ENCODE measurements at places on chromosomes 3 and 15.

GRCh38 chr3:14606669-14607339, 44.8 kb upstream of the CCDC174 start:
- DNase-seq, result no peak

DNA sequence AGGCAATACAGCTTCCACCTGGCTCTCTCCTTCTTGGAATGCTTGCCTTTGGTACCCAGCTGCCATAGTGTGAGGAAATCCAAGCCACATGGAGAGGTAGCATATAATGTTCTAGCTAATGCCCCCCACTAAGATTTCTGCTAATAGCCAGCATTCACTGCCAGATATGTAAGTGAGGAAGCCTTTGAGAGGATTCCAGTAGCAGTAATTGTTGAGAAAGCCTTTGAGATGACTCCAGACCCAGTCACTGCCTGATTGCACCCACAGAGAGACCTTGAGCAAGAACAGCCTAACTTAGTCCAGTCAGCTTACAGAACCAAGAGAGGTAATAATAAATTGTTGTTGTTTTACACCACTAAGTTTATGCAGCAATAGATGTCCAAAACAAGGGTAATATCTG, 63.1 kb downstream of the STRIT1 start:
- DNase-seq, result no peak

- no peak for DNase-seq
Observed at GRCh38 chr15:29942143-29942542, 119.9 kb upstream of the TJP1 start.

GRCh38 chr15:57516327-57517029, 75.2 kb upstream of the MYZAP start:
- DNase-seq, result no peak

DNA sequence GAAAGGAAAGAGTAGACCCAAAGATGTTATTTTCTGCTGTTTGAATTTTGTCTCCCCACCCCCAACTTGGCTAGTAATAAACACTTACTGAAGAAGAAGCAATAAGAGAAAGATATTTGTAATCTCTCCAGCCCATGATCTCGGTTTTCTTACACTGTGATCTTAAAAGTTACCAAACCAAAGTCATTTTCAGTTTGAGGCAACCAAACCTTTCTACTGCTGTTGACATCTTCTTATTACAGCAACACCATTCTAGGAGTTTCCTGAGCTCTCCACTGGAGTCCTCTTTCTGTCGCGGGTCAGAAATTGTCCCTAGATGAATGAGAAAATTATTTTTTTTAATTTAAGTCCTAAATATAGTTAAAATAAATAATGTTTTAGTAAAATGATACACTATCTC, 21.6 kb downstream of the CLDN18 start:
- DNase-seq, result no peak

GRCh38 chr3:124273651-124274050, 281.7 kb upstream of the ROPN1 start:
- DNase-seq, result no peak

GRCh38 chr3:123198372-123198771, 3.4 kb upstream of the SEC22A start:
- DNase-seq, result no peak

Data from posterior cingulate gyrus (tissue), 11 donors.